ENCODE measurements at places on chromosomes 3 and 15.

DNA sequence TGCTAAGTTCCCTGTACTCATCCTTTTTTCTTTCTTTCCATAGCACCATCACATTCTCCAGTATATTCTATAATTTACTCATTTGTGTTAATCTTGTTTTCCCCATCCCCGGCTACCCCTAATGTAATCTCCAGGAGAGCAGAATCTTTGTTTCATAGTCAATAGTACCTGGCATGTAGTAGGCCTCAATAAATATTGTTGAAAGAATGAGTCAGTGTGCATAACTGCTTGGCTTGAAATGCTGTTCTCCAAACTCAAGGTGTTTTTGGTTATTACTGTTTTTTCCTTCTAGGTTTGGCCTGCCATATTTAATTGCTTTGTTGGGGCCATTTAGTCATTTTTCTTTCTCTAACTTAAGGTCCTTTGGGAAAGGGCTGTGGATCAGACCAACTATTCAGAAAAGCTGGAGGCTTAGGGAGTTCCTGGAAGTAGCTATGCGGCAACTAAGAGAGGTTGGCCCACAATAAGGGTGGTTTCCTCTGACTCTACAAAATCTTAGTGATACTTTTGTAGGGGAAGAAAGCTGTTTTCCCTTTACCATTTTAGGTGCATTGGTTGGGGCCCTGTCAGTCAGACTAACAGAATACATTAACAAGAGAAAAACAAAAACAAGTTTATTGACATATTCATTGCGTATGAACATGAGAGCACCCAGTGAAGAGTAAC lies 28.4 kb downstream of the KAT2B start:
- no peak for DNase-seq

DNA sequence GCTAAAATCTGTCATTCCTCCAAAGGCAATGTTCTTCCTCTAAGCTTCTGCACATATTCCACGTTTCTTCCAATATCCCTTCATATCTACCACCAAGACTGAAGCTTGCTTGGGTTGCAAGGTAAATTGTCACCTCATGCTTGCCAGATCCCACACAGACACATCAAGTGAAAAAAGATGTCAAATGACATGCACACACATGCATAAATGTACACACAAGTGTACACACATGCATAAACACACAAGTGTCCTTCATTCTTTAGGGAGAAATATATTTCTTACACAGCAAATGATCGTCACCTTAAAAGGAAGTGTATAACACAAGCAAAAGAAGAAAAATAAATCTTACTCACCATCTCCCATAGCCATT lies 59.4 kb downstream of the CLASP2 start:
- no peak for DNase-seq

GRCh38 chr15:63722204-63722808 lies 111.4 kb downstream of the HERC1 start:
- no peak for DNase-seq

DNA sequence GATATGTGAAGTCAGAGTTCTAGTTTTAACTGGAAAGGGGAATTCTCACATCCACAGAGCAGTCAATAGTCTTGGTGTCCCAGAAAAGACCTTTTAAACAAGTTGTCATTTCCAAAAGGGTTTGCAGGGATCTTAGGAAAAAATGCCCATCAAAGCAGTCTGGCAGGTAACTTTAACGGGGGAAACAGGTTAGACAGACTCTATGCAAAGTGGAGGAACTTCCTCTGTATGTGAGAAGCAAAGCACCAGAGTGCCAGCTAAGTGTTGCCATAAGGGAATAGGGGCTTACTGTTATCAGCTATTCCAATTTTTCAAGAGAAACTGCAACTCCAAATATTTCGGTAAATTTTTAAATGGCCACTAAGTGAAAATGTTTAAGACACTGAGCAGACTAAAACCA lies 307.9 kb upstream of the MDFIC2 start:
- DNase-seq, result no peak

DNA sequence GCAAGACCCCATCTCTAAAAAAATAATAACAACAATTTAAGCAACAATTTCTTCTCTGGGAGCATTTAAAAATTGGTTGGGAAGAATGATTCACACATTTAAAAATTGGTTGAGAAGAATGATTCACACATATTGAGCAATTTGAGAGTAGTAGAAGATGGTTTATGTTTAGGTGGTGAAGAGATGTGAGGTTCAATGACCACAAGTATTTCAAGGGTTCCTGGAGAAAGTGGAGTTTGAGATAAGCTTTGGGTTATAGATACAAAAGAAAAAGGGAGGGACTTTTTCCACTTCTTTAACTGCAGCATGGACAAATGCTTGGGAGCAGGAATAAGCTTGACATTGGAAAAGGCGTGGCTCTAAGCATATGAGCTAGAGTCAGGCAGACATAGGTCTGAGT lies 145.7 kb upstream of the NPHP3 start:
- no peak for DNase-seq

Measured in NCI-H187 (cell line).